Endothelial cell of umbilical vein (primary cell): ENCODE measurements at places on chromosomes 7 and 10.

GRCh38 chr7:112144284-112145059 lies 61.7 kb downstream of the DOCK4 start:
- no peak for DNase-seq

- no peak for DNase-seq
Observed at GRCh38 chr10:100741378-100742075, 3.9 kb upstream of the PAX2 start.

- no peak for DNase-seq
Observed at GRCh38 chr10:79379512-79380124, 32.3 kb downstream of the PPIF start.

GRCh38 chr10:113459626-113460280 lies 93.1 kb upstream of the HABP2 start:
- DNase-seq = no peak

DNA sequence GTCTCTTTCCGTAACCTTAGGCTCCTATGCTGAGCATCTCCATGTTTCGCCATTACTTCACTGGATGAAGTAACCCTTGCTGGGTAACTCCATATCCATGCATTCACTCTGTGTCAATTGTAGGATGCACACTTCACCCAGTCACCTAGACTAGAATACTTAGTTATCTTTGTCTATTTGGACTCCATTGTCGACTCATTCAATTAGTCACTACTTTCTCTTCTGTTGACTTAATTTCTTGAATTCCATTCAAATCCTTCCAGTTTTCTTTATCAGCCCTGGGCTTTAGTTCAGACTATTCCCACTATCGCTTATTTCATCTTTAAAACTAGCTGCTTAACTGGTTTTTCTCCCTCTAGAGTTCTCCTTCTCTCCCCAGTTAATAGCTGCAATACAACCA lies 111.3 kb upstream of the TNS3 start:
- no peak for DNase-seq

DNA sequence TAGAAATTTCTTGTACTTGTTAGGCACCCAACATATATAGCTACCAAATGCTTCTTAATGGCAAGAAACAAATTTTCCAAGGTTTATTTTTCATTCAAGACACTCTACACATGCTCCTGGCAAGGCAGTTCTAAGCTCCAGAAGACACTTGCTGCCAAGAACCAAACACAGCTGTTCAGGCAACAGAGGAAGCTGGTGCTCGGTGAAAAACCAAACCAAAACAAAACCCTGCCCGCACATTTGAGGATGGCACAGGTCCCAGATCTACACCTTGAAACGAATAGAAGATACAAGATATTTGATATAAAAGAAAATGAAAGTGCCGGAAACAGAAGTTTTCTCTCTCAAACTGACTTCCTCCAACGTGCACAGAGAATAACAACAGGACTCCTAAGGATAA lies 4.9 kb upstream of the DNTT start:
- peak; percentile 11 for DNase-seq

DNA sequence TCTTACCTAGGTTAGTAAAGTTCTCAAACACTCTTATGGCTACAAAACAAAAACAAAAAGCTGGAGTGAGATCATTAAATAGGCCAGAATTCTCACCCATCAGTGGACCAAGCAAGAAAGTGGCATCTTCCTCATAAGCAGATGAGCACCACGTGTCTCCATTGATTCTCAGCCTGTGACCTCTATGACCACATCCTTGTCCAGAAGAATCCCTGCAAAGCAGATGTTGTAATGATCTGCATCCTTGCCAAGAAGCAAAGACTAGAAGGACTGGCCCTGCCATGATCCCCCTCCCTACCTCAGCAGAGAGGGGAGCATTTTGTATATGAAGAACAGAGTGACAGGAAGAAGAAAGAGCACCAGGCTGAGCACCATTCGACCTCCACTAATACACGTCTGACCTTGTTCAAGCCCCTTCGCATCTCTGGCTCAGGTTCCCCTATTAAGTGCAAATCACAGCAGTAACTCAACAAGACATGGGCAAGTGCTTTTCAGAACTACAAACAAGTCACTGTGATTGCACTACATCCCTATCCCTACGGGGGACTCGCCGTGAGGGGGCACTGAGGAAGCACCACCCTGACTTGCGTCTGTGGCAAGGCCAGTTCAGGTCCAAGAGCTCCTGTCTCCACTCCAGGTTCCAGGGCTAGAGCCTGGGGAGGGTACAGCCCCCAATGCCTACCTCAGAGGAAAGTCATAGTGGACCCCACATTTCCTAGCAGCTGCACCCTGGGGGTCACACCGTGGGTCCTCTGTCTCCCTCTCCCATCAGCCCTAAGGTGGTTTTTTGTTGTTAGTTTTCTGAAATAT lies 22.2 kb upstream of the RASSF4 start:
- no peak for DNase-seq

DNA sequence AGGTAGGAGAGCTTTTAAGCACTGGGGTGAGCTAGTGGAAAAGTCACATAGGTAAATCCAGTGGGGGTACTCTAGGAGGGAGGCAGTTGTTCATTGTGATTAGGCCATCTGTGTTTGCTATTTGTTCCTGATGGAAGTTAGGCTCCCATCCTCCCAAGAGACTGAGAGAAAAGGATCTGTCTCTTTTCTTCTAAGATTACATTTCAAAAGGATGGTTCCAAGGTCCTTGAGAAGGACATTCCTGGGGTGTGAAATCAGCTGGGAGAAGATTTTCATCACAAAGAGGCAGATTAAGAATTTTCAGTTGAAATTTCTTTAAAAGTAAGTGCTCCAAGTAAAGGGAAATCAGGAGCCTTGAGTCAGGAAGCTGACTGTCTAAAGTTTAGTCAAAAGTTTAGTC lies 210.8 kb upstream of the CSTF2T start:
- DNase-seq = no peak

- DNase-seq = no peak
Observed at GRCh38 chr10:122233857-122234348, 37.2 kb upstream of the BTBD16 start.

DNA sequence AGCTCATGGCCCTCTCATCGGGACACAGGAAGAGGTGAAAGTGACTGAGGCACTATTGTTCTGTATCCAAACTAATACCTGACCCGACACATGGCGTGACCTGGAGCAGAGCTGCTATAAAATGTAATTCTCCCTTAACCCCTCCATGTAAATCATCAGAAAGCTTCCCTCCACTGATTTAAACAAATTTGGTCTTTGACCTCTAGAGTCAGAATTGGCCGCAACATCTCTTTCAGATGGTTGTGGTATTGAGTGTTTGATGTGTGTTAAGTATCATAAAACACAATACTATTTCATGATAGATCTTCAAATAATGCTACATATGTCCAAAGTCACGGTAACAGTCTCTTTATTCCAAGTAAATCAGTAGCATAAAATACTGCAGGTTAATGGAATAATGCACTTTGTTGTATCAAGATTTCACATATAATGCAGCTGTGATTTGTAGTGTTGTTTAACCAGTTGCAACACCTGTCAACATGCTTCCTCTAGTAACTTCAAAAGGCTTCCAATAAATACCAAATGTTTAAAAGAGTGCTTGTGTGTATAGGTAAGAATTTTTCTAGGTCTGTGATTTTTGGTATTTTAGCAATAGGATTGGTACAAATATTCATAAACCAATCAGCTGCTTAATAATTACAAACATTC lies 144.3 kb downstream of the AGMO start:
- DNase-seq = no peak

DNA sequence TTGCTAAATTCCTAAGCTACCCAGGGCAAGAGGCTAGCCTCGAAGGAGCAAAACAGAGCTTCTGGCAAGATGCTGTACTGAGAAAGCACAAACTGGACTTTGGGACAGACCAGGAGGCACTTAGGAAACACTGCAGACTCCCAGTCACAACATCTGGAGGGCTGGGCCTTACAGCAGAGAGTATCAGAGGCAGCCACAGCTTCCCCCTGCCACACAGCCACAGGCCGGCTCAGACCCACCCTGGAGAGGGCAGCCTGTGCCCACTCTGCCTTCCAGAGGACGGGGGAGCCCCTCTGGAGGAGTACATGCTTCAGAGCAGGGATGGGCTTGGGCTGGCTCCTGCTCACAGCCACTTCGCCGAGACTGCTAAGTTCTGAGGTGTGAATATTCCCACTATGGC lies 17.4 kb downstream of the ESYT2 start:
- DNase-seq = no peak

- DNase-seq = no peak
Observed at GRCh38 chr10:34480345-34480744, 334.8 kb downstream of the PARD3 start.

DNA sequence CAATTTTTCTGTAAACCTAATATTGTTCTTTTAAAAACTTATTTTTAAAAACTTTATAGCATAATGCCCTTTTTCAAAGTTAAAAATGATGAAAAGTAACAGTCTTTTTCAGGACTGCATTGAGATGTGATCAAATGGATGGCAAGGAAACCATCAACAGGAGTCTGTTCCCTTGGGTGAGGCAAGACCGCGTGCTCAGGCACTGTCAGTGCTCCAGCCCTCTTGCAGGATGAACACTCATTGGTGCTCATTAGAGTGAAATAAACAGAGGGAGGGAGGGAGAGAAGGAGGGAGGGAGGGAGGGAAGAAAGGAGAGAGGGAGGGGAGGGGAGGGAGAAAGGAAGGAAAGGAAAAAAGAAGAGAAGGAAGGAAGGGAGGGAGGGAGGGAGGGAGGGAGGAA lies 145.7 kb upstream of the CHST15 start:
- DNase-seq = no peak

GRCh38 chr7:30841025-30841735 lies 70.0 kb downstream of the MINDY4 start:
- DNase-seq = no peak

DNA sequence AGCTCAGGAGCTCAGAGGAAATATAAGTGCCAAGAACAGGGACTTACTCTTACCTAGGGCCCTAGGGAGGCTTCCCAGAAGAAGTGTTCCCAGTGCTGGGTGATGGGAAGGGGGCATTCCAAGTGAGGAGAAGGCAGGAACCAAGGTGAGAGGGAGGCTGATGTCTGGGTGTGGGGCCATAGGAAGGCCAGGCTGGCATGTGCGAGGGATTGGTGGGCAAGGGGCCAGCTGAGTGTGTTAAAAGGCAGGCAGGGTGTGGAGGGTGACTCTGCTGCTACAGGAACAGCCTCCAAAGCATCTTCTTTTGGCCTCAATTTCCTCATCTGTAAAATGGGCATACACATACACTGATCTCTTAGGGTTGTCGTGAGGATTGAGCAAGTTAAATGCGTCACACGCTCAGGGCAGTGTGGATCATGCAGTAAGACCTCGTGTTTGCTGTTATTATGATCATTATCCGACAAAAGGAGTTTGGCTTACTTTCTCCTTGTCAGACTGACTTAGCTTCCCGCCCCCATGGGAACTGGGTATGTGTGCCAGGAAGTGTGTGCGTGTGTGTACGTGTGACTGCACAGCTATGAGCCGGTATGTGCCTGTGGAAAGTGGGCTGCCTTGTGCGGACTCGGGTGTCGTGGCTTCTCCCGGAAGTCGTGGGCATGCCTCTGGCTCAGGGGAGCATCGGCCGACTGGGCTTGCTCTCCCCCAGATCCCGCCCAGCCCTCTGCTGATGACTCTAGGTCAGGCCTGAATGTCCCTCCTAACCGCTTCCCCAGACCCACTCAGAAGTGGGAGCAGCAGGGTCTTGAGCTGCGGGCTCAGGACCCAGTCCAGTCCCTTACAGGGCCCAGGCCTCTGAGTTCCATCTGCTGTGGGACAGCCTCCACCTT lies 59.6 kb downstream of the NEURL1 start:
- no peak for DNase-seq

DNA sequence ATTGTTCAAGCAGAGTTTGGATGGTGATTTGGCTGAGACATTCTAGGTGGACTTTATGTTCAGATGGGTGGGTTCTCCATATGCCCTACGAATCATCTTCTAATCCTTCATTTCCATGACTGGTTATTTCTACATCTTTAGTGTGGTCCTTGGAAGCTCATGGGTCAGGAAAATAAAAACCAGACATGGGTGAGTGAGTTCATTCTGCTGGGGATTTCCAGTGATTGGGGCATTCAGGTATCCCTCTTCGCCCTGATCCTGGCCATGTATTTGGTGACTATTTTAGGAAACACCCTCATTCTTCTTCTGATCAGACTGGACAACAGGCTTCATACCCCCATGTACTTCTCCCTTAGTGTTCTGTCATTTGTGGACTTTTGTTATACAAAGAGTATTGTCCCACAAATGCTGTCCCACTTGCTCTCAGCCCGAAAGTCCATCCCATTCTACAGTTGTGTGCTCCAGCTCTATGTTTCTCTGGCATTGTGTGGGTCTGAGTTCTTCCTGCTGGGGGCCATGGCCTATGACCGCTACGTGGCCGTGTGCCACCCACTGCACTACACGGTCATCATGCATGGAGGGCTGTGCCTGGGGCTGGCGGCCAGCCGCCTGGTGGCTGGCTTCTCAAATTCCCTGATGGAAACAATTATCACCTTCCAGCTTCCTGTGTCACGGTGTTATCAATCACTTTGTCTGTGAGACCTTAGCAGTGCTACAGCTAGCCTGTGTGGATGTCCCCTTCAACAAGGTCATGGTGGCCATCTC lies 19.2 kb upstream of the OR6B1 start:
- DNase-seq = no peak

DNA sequence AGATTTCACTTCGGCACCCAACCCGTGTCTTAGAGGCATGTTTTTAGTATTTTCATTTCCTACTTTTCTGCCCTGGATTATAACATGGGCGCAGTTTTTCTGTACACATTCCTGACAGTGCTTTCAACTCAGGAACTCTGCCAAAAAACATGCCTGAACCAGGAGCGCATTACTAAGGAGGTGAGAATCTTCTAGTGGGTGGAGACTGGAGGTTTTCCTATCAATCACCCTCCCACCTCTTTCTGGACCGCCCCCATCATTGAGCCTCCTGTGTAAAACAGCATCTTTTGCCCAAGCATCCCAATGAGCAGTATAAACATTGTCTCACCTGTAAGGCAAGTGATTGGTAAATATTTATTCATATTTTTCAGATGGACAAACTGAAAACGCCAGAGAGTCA lies 53.2 kb downstream of the STK17A start:
- DNase-seq = no peak

DNA sequence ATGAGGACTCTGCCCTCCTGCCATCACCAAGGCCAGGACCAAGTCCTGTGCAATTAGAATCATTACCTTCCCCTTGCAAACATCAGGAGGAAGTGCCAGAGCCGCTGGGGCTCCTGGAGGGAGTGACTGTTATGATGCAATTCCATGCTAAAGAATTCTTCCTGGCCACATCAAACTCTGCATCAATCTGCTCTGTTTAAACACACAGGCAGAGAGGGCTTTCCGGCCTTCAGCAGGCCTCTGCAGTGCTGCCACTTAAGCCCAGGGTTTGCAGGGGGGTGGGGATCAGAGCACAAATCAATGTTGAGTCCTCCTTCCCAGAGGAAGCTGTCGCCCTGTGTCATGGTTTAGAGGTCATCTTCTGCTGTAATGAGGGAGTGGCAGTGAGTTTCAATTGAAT lies 58.1 kb downstream of the CTBP2 start:
- no peak for DNase-seq
